ENCODE measurements at places on chromosomes 2 and 18.

- DNase-seq: no peak
These were observed 401.9 kb downstream of the LRP1B start for GRCh38 chr2:141728886-141729285.

DNA sequence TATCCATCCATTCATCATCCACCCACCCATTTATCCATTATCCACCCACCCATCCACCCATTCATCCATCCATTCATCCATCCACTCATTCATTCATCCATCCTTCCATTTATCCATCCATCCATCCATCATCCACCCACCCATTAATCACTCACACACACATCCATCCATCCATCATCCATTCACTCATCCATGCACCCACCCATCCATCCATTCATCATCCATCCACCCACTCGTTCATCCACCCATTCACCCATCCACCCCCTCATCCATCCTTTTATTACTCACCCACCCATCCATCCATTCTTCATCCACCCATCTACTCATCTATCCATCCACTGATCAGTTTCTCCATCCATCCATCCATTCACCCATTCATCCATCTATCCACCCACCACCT is 8.1 kb upstream of the TPO start:
- DNase-seq: no peak

DNA sequence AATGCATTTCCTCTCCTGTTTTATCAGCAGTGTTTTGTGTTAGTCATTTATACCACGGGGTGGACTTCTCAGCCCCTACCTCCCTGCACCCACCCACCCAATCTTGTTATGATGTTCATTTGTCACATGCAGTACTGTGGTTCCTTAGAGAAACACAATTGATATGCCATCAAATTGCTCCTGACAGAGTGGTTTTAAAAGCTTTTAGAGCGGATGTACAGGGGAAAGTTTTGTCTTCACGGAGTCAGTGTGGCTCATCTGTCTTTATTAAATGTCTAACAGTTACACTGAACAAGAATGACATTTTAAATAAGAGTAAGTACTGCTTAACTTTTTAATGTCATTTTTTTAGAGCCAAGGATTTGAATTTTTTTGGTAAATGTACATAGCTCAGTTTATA is 156.9 kb downstream of the LRRTM1 start:
- DNase-seq: no peak

GRCh38 chr18:61731178-61731577 is 161.6 kb downstream of the RNF152 start:
- no peak for DNase-seq

DNA sequence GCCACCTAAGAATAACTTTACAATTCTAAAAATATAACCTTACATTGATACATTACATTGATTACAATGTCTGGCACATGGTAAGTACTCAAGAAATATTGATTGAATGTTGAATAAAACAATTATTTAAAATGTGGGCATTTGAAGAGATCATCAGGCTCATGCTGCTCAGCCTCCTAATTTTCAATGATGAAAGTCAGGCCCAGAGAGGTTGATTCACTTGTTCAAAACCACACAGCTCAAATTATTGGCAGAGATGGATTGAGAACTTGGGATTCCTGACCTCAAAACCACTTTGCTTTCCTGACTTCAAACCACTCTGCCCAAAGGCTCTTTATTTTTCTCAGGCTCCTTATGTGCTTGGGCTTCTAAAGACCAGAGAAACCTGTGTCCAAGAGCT is 34.7 kb downstream of the ANKRD29 start:
- DNase-seq: no peak

- no peak for DNase-seq
These were observed at the start of gene MAB21L4 for GRCh38 chr2:240895656-240896388. Gene MAB21L4, minus strand, starts transcription at chr2:240896156. Its CDS starts 159 bp downstream, at chr2:240895997.
